ENCODE measurements at places on chromosomes 1 and 21.
A peak's percentile ranks its signal among the peaks of the same experiment; 100 is the strongest.

GRCh38 chr1:150066838-150067183, 765 bp upstream of the VPS45 start:
- DNase-seq = no peak

DNA sequence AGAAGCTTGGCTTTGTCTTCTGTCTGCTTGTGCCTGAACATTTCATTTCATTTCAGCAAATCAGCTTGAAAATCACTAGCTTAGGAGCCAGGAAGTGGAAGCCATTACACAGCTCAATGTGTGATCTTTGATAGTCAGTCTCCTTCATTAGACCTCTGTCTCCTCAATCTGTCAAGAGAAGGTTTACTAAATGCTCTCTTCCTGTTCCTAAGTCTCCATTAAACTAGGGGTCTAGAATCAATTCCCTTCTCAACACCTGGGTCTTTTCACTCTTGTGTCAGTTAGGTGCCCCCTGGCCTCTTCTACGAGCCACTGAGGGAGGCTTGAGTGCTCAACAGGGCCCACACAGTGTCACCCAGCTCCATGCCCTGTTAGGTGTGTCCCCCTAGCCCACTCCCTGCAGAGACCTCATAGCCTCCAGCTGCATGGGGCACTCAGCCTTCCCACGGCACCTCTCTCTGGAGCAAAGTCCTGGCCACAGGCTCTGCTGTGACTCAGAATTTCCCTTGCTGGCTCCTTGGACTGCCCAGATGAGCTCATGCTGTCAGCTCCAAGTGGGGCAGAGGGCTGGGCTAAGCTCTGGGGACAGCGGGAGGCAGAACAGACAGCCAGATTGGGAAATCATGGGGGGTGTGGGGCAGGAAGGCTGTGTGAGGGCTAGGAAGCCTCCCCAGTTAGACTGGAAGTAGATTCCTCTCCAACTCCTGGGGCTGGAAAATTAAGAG, 115.7 kb upstream of the IPO9 start:
- no peak for DNase-seq

DNA sequence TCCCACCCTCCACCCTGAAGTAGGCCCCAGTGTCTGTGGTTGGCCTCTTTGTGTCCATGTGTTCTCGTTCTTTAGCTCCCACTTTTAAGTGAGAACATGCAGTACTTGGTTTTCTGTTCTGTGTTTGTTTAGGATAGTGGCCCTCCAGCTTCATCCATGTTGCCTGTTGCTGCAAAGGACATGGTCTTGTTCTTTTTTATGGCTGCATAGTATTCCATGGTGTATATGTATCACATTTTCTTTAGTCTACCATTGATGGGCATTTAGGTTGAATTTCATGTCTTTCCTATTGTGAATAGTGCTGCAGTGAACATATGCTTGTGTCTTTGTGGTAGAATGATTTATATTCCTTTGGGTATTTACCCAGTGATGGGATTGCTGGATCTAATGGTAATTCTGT, 6.1 kb downstream of the HIPK1 start:
- DNase-seq = no peak

DNA sequence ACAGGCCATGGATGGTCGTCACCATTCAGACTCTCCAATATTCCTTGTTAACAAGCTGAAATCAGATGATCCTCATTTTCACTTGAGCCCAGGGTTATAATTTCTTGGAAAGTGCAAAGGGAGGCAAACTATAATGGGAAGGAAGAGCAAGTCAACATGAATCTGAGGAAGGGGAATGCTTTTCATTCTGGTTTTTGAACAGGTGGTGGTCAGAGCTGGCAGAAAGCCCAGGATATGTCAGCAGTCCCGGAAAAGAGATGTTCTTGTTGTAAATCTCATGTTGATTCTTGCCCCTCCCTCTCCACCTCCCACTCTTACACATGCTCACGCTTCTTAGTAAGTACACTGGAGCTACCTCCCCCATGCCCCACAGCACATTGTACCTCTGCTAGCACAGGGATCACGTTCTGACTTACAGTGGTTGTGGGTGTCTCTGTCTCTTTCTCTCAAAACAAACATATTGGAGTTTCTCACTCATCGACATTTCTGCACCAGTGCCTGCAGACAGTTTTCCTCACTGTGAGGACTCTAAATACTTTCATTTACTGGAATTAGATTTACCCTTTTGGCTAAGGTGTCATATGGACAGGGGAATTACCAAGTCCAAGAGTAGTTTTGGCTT, 77.6 kb downstream of the XCL2 start:
- DNase-seq = no peak

DNA sequence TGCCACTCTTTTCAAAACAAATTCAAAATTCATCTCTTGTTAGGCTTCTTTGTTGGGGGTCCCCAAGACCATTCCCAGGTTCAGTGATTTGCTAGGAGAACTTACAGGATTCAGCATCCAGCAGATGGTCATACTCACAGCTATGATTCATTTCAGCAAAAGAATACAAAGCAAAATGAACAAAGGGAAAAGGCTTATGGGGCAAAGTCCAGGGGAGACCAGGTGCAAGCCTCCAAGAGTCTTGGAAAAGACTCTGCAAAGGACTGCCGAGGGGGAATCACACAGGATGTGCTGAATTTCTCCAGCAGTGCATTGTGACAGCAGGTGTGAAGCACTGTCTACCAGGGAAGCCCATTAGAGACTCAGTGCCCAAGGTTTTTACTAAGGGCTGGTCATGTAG, 7.3 kb downstream of the TRAF5 start:
- no peak for DNase-seq

DNA sequence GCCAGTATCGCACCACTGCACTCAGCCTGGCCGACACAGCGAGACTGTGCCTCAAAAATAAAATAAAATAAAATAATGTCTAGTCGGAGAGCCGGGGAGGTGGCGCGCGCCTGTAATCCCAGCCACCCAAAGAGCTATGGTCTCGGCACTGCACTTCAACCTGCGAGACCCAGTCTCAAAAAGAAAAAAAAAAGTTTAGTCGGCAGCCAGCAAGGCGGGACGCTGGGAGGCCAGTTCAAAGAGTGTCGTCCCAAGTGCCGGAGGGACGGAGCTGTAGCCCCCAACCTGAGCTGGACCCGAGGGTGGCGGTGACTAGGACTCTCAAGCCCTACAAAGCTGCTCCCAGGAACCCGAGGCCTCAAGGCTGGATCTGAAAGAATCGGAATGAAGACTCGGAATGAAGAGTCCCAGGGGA, 632 bp upstream of the FALEC start:
- no peak for DNase-seq

- DNase-seq = no peak
Observed at GRCh38 chr1:34404804-34405203, 228.1 kb downstream of the C1orf94 start.

DNA sequence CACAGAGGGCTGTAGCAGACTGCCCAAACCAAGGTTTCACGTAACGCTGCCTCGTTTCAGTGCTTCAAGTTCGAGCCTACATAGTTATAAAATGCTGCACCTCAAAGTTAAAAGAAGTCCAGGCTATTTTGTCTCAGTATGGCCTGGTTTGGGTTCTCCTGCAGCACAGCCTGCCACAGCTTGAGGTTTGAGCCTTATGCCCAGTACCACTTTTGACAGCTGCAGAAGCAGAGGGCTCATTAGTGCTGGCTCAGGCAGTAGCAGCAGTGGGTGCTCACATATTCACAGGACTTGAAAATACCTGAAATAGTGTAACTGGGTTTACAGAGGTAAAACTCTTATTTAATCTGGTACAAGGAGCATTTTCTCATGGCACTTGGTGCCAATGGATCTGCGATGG, 15.3 kb downstream of the SPATA46 start:
- DNase-seq = no peak

DNA sequence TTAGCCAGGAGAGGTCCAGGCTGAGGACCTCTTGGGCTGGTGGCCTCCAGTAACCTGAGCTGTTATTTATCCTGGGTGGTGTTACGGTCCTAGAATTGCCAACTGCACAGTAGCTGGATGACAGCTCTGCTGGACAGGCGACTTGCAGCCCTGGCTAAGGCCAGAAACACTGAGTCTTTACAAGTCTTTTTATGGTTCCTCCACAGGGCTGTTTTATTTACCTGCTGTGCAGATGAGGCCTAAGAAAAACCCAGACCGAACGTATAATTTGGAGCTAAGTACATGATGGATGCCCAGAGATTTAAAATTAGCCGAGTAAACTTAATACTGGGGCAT, 30.4 kb upstream of the LRRC38 start:
- DNase-seq = no peak

- DNase-seq = peak; percentile 53
Observed at GRCh38 chr21:43864313-43864961, 586 bp upstream of the AGPAT3 start.

DNA sequence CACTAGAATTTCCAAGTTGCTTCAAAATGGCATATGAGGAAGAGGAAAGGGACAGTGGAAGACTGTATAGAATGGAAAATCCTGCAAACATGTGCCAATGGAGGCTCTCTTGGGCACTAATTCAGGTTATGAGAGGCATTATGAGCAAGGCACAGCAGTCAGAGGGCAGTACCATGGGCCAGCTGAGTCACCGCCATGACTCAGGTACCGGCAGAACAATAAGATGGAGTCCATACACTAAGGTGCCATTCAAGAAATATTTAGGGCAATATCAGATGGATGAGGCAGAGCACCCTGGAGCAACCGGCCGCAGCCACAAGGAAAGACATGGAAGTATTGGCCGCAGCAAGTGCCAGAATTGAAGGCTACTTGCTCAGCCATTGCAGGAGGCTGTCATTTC, 25.6 kb upstream of the VAV3 start:
- no peak for DNase-seq

GRCh38 chr21:29299046-29299915, 559 bp downstream of the BACH1 start:
- peak; percentile 63 for DNase-seq

GRCh38 chr1:117636637-117637425, 31.0 kb downstream of the TENT5C start:
- no peak for DNase-seq

DNA sequence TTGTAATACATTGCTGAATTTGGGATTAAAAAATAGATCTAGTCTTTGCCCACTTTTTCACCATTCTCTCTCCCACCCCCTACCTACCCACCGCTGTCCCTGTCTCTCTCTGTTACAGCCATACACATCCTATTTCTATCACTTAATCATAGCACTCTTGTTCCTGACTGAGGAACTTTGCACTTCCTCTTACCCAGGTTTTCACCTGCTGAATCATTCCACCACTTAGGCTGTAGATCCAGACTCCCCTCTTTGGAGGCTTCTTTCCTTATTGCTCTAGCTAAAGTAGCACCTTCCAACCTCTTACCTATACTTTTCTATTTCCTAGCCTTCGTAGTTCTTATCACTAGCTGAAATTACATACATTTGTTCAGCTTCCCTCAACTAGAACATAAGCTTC, 59.6 kb downstream of the ATP6V1G3 start:
- no peak for DNase-seq

- DNase-seq = no peak
Observed at GRCh38 chr1:41954533-41954944, 35.8 kb upstream of the HIVEP3 start.

GRCh38 chr1:103937763-103938357, 188.2 kb downstream of the AMY1C start:
- no peak for DNase-seq

DNA sequence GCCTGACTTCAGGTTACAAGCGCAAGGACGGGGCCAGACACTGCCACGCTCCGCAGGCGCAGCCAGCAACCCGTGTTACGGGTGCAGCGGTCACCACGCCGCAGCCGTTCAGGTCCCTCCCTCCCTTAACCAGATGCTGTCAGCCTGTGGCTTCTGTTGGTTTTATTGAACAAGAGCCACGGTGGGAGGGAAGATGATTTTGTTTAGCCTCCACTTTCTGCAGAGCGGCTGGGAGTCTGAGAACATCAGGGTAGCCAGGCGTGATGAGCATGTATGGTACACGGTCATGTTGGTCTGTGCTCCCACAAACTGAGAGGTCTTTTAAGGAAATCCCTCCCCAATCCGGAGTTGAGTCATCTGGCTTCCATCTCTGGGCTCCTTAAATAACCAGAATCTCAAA, 18.5 kb upstream of the ADARB1 start:
- no peak for DNase-seq

DNA sequence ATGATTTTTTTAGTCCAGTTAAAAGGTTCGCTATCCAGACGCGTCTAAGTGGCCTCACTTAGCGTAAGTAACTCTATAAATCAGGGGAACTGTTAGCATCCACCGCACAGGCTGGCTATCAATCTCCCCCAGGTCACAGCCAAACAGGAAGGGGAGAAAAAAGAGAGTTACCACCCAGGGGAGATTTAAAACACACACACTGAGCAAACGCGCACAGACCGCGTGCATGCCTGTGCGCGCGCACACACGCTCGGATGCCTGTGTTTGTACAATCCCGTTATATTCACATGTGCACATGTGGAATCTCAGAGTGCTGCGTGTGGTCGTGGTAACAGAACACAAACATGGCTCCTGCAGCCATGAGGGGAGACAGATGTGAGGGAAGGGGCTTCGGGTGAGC, 125.4 kb downstream of the CASZ1 start:
- DNase-seq = no peak

- DNase-seq = no peak
Observed at GRCh38 chr1:219412772-219413171, 200.1 kb downstream of the ZC3H11B start.

DNA sequence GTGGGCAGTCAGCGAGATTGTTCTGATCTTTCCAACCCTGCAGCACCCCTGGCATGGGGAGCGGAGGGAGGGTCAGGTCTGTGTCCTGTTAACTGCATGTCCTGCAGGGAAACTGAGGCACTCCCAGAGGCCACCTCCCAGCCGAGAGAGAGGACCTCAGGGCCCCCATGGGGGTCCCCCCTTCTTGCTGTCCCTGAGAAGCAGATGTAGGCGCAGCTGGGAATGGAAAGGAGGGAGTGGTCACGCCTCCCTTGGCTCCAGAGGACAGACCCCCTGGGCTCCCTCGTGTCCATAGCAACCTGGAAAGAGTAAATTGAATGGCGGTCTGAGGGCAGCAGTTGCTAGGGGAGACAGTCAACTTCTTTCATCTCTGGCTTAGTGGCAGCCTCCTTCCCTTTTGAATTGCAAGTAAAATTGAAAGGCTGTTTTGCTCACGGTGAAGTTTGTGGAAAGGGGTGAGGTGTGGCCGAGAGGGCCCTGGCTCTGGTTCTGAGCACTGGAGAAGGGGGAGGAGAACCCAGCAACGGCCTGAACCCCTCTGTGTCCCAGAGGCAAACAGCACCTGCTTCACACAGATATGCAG, 4.9 kb downstream of the CROCC start:
- no peak for DNase-seq

- peak; percentile 20 for DNase-seq
Observed at GRCh38 chr1:16727190-16728111, 12.9 kb upstream of the RNU1-4 start.

DNA sequence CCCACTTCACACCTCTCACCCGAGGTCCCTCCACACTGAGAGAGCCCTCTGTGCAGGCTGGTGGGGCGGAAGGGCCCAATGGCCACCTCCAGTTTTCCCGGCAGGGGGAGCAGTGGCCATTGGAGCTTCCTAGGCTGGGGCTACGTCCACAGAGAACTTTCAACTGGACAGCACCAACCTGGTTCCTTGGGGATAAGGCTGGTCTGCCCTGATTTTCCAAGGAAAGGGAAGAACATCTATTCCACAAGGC, 20.3 kb upstream of the LAPTM5 start:
- DNase-seq = no peak

GRCh38 chr21:40176724-40177123, 309.5 kb downstream of the PCP4 start:
- DNase-seq = no peak
